ENCODE measurements at places on chromosomes 7 and 10. TPM values are rescaled to one million over a fixed set of nuclear protein-coding genes. Genes with fewer than 3 reads are reported as not detected.

GRCh38 chr7:98990356-98990755, 112.0 kb downstream of the TRRAP start:
- DNase-seq, result no peak

- DNase-seq, result peak; percentile 48
Measured at GRCh38 chr10:50988792-50989191, 85.5 kb upstream of the PRKG1 start.

GRCh38 chr10:98589691-98590090, 143.0 kb upstream of the HPS1 start:
- DNase-seq, result peak; percentile 13

GRCh38 chr7:24952464-24952863, 27.5 kb downstream of the OSBPL3 start:
- DNase-seq, result no peak

- no peak for DNase-seq
Measured at GRCh38 chr7:100674411-100675104, 1.0 kb downstream of the GNB2 start.

- DNase-seq, result peak; percentile 68
Measured at GRCh38 chr7:38306171-38306570, 32.7 kb upstream of the TARP start.

GRCh38 chr7:28389504-28390395, 22.6 kb upstream of the CREB5 start:
- peak; percentile 61 for DNase-seq

DNA sequence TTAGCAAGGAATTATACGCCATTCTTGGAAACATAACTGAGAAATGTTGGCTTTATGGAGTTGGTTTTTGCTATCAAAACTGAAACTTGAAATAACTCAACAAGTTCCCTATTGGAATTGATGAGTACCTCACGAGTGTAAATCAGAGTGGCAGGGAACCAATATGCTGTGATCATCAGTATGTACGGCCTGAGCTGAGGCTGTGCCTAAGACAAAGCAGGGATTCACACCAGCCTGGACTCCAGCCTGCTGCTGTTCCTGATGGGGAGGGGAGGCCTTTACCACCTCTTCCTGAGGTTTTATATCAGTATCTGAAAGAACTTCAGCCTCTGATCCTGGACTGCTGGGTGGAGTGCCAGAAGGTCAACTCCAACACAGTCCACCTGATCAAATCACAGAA, 52.7 kb downstream of the CRTAC1 start:
- no peak for DNase-seq

GRCh38 chr7:70193514-70193913, 595.2 kb downstream of the AUTS2 start:
- peak; percentile 5 for DNase-seq

- no peak for DNase-seq
Measured at GRCh38 chr7:140989068-140989467, 25.7 kb downstream of the MRPS33 start.

GRCh38 chr10:73800560-73801252, 10.7 kb downstream of the NDST2 start:
- no peak for DNase-seq

- no peak for DNase-seq
Measured at GRCh38 chr10:123687758-123688157, 21.6 kb downstream of the GPR26 start.

DNA sequence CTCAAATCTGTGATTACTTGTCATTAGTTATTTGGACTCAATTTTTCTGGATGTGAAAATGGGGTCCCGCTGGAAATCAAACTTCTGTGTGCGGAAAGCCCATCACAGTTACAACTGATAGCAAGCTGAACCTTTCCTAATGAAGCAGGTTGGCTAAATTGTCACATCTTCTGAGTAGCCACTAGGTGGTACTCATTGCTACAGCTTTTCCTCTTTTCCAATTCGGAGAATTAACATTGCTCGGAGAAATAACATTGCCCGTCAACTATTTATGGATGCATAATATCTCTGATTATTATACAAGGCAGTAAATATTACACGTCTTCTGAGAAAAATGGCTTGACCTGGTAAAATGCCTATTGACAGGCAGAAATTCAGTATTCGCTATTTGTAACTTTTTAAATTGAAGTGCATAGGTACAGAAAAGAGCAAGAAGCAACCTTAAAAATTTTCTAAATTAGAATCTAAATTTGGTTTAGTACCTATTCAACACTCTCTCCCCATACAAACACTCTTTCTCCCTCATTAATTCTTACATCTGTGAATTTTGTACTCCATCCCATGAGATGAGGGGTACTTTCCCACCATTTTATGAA, 17.3 kb upstream of the BLOC1S2 start:
- no peak for DNase-seq

DNA sequence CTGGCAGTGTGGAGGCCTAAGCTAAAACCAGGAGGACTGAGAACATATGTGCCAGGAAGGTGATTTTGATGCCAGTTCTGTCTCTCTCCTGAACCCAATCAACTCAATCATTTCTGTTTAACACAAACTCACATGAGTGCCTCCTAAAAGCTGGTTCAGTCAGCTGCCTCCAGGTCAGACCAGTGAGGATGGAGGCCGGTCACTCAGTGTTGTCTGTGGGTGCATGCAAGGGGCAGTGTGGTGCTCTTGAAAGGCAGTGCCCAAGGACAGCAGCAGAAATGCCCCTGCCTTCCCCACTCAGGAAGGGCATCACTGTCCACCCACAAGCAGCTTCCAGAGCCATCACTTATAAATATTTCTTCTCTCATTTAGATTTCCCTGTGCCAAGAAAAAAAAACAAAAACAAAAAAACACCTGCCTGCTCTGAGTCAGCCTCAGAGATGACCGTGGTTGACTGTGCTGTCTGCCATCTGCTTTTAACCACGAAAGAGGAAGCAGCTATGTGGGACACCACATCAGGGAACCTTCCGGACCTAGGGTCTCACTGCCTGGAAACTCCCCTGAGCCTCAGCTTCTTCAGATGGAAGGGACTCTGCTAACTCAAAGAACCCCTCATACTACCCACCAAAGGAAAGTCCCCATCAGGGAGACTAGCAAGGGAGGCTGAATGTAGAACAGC, 39.1 kb downstream of the VOPP1 start:
- DNase-seq, result peak; percentile 72

GRCh38 chr10:74334221-74334620, 183.2 kb downstream of the ADK start:
- DNase-seq, result no peak

DNA sequence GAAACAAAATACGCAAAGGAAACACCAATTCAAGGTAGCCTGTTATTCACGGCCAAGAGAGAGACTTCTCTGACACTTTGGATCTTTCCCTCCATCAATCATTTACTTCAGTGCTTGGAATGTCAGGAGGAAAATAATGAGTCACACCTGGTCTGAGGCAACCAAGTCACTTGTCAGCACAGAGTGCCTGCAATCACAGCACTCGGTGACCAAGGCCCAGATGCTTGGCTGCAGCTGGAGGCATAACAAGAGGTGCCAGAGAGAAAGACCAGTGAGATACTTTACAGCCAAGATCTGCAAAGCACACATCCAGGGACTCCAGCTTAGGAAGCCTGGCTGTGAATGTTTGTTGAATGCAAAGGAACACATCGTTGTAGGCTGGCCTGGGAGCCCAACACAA, 33.9 kb downstream of the ASB13 start:
- DNase-seq, result no peak

DNA sequence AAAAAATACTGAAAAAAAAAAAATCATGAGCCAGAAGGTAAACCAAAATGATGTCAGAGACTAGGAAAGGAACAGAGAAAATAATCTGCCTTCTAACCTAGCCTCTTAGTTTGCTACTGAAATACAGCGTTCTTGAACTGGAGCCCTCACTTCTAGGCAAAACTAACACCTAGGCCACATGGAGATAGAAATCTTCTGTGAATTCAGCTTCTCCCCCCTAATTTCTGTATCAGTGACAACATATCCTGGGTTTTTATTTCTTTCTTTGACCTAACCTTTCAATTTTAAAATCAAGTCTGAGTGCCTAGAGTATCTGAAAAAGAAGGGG, 100.1 kb upstream of the GLCCI1 start:
- DNase-seq, result no peak

DNA sequence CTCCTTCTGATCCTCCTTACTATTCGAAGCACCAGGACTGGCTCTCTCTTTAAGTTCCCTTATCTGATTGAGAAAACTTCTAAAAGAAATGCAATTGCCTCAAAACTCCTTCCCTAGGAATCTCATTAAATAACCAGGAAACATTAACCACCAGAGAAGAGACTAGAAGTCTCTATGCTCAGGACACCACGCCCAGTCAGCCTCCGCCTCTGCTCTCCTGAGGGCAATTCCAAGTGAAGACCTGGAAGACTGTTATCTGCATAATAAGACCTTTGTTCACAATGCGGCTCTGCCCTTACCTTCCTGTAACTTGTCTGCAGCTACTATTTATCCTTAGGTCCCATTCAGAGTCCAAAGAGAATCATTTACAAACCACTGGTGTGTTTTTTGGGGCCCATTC, 78.8 kb downstream of the ELMO1 start:
- DNase-seq, result no peak

GRCh38 chr7:46357290-46357689, 436.2 kb upstream of the IGFBP3 start:
- no peak for DNase-seq

- no peak for DNase-seq
Measured at GRCh38 chr7:54091322-54091721, 450.9 kb upstream of the VSTM2A start.

- DNase-seq, result no peak
Measured at GRCh38 chr10:119700321-119700954, 25.4 kb upstream of the INPP5F start.

DNA sequence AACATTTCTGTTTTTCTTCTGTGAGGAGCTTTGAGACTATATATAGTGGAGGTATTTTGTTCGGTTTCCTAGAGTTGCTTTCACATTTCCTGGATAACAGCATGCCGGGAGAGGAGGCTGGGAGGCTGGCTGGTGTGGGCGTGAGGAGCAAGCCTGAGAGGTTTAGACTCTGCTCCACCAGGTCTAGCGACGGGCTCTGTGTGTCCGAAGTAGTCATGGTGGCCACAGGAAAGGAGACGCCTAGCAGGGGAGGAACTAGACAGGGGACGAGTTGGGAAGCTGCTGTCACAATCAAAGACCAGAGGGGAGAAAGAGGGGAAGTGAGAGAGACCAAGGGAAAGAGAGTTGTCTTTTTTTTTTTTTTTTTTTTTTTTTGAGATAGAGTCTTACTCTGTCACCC, 19.6 kb downstream of the PTPRE start:
- no peak for DNase-seq

DNA sequence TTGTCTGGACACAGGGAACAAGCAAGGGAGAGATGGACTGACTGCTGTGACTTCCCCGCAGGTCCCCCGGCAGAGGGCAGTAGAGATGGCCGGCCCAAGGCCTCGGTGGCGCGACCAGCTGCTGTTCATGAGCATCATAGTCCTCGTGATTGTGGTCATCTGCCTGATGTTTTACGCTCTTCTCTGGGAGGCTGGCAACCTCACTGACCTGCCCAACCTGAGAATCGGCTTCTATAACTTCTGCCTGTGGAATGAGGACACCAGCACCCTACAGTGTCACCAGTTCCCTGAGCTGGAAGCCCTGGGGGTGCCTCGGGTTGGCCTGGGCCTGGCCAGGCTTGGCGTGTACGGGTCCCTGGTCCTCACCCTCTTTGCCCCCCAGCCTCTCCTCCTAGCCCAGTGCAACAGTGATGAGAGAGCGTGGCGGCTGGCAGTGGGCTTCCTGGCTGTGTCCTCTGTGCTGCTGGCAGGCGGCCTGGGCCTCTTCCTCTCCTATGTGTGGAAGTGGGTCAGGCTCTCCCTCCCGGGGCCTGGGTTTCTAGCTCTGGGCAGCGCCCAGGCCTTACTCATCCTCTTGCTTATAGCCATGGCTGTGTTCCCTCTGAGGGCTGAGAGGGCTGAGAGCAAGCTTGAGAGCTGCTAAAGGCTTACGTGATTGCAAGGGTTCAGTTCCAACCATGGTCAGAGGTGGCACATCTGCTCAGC, 6.0 kb downstream of the CYREN start:
- no peak for DNase-seq

GRCh38 chr10:16779384-16779915, 37.8 kb downstream of the RSU1 start:
- DNase-seq, result no peak

DNA sequence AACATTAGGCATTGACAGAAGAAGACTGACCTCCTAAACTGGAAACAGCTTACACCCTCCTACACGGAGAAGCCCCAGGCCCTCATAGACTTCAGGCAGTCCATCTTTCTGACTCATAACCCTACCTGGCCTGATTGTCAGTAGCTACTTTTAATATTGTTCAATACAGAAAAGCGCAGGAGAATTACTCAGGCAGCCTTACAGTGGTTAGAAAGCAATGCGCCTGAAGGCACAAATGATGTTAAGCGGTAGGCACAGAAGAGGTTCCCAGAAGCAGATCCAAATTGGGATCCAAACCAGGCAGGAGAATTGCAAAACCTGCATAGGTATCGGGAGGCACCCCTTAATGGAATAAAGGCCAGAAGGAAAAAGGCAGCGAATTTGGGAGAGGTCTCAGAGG, 5.4 kb upstream of the CYREN start:
- DNase-seq, result no peak

DNA sequence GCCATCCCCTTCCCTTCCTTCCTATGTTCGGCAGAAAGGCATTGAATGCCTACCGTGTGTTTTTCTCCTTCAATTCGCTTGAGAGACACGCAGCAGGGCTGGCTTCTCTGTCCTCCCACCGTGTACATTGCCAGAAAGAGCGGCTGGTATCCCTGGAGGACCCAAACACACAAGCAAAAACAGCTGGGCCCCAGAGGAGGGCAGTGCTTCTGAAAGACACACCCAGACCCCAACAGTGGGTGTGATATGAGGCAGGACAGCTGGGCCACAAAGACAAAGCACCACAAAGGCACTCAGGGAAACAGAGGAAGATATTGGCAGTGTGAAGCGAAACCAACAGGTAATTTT, 133.1 kb upstream of the SH2B2 start:
- DNase-seq, result no peak

- peak; percentile 45 for DNase-seq
Measured at GRCh38 chr7:12638851-12639456, 48.5 kb upstream of the ARL4A start.

DNA sequence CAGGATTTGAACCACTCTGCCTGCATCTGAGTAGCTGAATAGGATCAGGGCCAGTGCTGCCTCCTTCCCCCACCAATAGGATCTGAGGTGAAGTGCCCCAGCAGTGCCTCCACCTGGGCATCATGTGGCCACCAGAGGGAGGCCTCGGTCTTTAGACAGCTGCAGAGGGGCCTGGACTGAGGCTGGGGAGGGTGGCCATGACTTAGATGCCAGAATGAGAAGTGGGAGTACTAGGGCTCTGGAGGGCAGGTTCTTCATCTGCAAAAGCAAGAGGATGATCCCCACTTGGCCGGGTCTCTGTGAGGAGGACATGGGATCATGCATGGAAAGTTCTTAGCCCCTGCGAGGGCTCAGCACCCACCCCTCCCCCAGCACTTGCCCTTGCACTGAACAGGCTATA, 56.9 kb downstream of the NEUROG3 start:
- peak; percentile 67 for DNase-seq

GRCh38 chr10:79445161-79445976, at the start of gene ZCCHC24:
Gene ZCCHC24, minus strand, starts transcription at chr10:79445624. Its CDS starts 184 bp downstream, at chr10:79445440.
- DNase-seq, result peak; percentile 97

GRCh38 chr10:30789806-30790205, 160.3 kb upstream of the LYZL2 start:
- no peak for DNase-seq

PDCD11 gene
- total RNA-seq, result 86.0 TPM

PAPOLB gene
- total RNA-seq, result not detected

PPP1R9A gene
- 4.3 TPM for total RNA-seq

OR2A42 gene
- total RNA-seq, result not detected

FAM200A gene
- 8.9 TPM for total RNA-seq

HABP2 gene
- not detected for total RNA-seq

CUZD1 gene
- 0.47 TPM for total RNA-seq
